DND-41 (cell line): ENCODE measurements at places on chromosomes 3 and 15.

DNA sequence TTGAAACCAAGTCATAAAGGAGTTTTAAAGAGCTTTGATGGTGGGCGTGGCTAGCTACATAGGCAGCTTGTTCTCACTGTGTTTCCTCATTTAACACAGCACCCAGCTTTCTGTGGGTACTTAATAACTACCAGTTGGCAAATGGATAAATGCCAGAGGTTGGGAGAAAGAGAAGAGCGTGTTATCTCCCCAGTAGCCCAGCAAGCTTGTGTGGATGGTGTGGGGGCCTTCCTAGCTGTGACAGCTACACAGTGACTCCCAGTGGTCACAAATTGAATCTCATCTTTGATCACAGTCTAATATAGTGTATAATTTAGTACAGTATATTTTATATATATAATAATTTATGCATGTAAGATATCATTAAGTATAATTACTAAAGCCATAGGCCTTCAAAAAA is 984.1 kb downstream of the EPHA3 start:
- peak; percentile 39 for DNase-seq

GRCh38 chr3:194879126-194879877 is 193.6 kb downstream of the FAM43A start:
- DNase-seq, result no peak

DNA sequence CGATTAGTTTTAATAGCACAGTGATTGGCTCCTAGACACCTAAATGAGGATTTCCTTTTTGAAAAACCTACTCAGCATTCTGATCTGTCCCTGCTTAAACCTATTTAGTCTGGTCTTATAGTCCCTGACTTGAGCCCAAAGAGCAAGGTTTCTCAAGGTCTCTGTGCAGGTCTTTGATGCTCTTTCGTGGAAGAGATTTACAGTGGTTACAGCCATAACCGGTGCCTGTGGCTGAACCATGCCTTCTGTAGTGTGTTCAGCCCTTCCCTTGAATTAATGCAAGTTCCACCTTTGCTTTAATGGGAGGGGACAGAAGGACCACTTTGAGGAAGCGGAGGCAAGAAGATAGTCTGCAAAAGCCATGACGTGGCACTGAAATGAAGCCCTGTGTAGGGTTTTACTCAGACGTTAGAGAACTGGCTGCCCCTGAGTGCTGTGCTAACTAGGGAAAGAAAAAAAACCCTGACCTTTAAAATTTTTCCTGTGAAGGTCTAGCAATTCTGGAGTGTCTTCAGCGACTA is 43.0 kb downstream of the ZBTB38 start:
- no peak for DNase-seq

GRCh38 chr15:82944056-82944455 is 8.5 kb downstream of the HOMER2 start:
- no peak for DNase-seq

- no peak for DNase-seq
Measured at GRCh38 chr3:140794507-140794906, 116.6 kb downstream of the TRIM42 start.

GRCh38 chr15:68097029-68097428 is 42.9 kb downstream of the PIAS1 start:
- no peak for DNase-seq

DNA sequence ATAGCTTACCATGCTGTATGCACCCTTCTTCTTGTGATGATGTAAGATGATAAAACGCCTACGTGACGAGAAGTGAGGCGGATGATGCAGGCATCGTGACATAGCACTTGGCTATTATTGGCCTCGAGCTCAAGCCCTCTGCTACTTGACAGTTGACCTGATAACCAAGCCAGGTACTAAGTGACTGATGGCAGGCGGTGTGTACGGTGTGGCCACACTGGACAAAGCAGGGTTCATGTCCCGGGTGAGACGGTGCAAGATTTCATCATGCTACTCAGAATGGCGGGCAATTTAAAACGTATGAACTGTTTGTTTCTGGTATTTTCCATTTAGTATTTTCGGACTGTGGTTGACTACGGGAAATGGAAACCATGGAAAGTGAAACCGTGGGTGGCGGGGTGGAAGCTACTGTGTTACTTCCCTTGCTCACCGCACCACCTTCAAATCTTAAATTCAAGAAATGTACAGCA is 57.7 kb downstream of the SLC12A8 start:
- DNase-seq, result no peak

- peak; percentile 32 for DNase-seq
Measured at GRCh38 chr3:196868297-196868661, 559 bp downstream of the SENP5 start.
